ENCODE measurements at places on chromosomes 5 and 9. TPM values are rescaled to one million over a fixed set of nuclear protein-coding genes. Genes with fewer than 3 reads are reported as not detected.

GLRA1 gene
- total RNA-seq, result not detected

FOXD4 gene
- not detected for total RNA-seq

DNA sequence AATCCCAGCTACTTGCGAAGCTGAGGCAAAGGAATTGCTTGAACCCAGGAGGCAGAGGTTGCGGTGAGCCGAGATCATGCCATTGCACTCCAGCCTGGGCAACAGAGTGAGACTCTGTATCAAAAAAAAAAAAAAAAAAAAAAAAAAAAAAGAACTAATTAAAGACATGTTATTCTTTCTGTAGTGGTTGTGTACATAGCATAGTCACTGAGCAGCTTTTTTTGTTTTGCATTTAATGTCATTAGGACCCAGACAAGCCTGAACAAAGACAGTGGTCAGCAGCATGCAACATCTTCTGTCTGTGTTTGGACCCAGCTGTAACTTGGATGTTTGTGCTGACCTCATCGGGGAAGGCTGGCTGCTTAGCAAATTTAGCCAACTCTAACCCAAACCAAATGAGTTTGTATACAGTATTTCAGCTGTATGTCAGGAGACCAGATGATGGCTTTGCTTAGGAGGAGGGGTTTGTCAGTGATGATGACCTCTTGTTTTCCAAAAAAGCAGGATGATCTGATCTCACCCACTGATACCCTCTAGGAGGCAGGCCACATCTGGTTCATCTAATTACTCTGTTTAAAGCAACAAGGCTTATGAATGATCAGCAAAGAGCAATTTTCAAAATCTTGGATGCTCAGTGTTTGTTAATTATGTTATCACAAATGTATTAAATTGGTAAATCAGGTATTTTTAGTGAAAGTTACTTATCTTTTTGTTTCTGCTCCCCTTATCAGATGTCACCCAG, 39.5 kb downstream of the SNCAIP start:
- DNase-seq, result no peak

- DNase-seq, result no peak
These were observed 650 bp downstream of the GPR107 start for GRCh38 chr9:130054325-130054786.

ANKRD31 gene
- not detected for total RNA-seq

NKD2 gene
- 1.6 TPM for total RNA-seq

DNA sequence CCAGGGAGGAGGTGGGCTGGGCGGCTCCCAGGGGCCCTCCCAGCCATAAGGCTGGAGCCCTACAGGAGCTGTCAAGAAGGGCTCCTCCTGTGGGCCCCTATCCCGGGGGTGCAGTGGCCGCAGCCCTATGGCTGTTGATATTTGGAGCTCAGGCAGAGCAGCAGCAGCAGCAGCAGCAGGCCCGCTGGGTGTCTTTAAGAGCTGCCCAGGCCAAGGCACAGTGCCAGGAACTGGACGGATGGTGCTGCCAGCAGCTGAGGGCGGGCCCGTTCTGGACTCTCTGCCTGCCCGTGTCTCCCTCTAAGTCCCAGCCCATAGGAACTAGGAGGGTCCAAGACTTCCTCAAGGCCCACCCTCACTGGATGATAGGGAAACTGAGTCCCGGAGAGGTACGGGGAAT, 3.6 kb downstream of the AK1 start:
- DNase-seq, result peak; percentile 79

KCNT1 gene
- total RNA-seq, result not detected

- DNase-seq, result no peak
These were observed 4.5 kb downstream of the SPARC start for GRCh38 chr5:151682240-151682639.

DNA sequence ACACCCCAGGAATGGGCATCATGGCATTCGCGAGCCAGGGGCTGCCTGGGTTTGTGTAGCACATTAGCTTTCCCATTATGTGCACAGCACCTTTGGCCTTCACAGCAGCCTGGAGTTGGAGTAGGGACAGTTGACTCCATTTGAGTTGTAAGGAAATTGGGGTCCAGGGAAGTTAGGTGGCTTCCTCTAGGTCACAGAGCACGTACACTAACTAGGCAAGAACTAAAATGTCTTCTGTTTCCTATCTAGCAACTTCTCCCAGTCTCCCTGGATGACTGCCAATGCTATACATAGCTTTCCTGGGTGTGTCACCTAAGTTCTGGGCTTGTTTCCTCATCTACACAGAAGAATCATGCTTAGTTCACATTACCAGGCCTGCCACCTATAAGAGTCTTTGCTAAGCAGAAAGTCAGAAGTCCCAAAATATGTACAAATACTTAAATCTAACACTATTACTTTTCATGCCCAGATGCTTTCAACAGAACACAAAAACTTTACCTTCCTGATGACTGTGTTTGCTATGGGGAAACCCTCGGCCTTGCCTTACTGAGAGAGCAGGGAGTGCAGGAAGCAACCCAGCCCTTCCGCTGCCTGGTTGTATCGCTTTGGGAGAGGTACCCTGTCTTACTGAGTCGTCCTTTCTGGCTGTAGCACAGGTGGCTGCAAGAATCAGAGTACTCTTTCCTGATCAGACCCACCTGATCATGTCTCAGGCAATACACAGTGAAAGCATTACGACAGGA, 12.0 kb downstream of the MACROH2A1 start:
- no peak for DNase-seq

SPINK6 gene
- total RNA-seq, result not detected

GRCh38 chr5:101160002-101160401, 256.9 kb upstream of the ST8SIA4 start:
- no peak for DNase-seq

GRCh38 chr5:128764601-128765310, 200.5 kb upstream of the SLC27A6 start:
- DNase-seq, result no peak

ZNF366 gene
- 1.7 TPM for total RNA-seq

GPR150 gene
- total RNA-seq, result 0.23 TPM

MSMP gene
- total RNA-seq, result 1.5 TPM

C9orf50 gene
- not detected for total RNA-seq

- DNase-seq, result no peak
These were observed 433.7 kb downstream of the ENC1 start for GRCh38 chr5:74206579-74207550.

- DNase-seq, result no peak
These were observed 290.5 kb downstream of the SLF1 start for GRCh38 chr5:94908889-94909480.

DNA sequence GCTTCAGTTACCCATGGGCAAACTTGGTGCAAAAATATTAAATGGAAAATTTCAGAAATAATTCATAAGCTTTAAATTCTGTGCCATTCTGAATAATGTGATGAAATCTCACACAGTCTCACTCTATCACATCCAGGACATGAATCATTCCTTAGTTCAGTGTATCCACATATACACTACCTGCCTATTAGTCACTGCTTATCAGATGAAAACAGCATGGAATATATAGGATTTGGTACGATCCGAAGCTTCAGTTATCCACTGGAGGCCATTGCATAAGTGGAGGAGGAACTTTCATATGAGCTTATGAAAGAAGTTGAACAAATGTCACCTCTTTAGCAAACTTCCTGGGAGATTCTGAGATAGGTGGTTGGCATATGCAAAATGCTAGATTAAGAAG, 64.2 kb downstream of the GAPVD1 start:
- DNase-seq, result no peak

- DNase-seq, result no peak
These were observed 3.3 kb downstream of the PRELID1 start for GRCh38 chr5:177306674-177307543.

GFI1B gene
- 0.15 TPM for total RNA-seq

GRCh38 chr5:122844910-122845228, 544 bp upstream of the SNX24 start:
- DNase-seq, result no peak

LOX gene
- total RNA-seq, result 2.1 TPM

GRCh38 chr9:5186416-5187169, 1.2 kb upstream of the INSL6 start:
- DNase-seq, result peak; percentile 55

DNA sequence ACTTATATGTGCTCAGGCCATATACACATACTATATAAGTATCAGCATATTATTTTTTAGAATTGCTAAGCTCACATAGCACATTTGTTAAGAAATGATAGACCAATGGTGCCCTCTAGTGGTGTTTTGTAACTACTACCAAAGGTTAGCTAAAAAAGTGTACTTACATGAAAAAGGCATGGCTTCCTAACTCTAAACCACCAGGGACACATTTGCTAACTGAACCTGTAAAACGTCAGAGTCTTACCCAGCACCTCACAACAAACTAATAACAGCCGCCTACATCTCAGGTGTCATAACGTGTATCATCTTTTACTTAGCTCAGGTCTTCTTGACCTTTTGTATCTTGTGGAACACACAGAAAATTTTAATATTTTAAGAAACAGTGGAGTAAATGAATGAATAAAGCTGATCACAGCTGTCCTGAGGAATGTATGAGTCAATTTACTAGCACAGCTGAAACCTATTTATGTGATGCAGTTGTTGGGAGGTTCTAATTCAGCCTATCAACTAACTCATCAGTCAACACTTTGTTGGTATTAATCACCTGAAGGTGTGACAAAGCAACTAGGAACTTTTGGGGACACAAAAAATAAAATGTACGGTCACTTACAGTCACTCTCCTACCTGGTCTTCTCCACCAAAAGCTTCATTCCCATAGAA, 72.9 kb downstream of the BAAT start:
- DNase-seq, result no peak

NCBP1 gene
- total RNA-seq, result 15.5 TPM

TNFSF8 gene
- total RNA-seq, result 0.33 TPM

NR4A3 gene
- total RNA-seq, result 0.13 TPM

- no peak for DNase-seq
These were observed 5.3 kb downstream of the SLC36A3 start for GRCh38 chr5:151298063-151298855.

GRCh38 chr5:163352531-163352930, 84.9 kb upstream of the CCNG1 start:
- DNase-seq, result no peak

- no peak for DNase-seq
These were observed 4.3 kb upstream of the AGPAT2 start for GRCh38 chr9:136691316-136692184.

DNA sequence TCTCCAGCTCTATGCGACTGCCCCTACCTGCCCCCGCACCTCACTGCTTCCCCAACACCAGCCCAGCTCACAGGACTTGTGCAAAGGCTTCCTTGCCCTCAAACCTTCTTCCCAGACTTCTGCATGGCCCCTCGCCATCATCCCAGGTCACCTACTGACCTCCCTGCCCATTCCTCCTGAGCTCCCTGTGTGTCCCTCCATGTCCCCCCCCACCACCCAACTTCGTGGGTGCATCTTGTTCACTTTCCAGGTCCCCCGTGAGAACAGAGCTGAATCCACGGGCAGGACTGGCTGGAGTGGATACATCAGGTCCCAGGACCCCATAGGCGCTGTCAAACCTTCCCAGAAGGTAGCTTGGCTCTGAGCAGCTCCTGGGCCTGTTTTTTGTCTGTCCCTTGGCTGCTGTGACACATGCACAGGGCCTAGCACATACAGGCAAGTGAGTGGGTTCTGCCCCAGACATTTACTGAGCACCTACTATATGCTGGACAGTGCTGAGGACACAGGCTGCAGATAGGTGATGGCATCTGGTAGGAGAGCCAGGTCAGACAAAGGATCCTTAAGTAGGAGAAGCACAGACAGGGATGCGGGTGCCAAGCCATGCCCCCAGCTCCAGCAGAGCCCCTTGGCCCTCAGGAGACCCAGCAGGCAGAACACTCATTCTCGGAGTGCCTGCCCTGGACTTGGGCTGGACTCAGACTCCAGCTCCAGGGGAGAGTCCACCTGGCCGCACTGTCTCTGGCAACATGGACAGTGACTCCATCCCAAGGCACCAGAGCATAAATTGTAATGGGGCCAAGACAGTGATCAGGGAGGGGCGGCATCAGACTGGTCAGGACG, 15.0 kb downstream of the NINJ1 start:
- peak; percentile 65 for DNase-seq

- DNase-seq, result no peak
These were observed 132.3 kb upstream of the CDH12 start for GRCh38 chr5:22985446-22985845.

GRCh38 chr5:154583671-154584177, 105.7 kb upstream of the HAND1 start:
- DNase-seq, result no peak
